Activated CD4-positive, alpha-beta T cell treated with anti-CD3 and anti-CD28 coated beads, Interleukin-2, amount 50 U/mL, for 1 hour (primary cell): ENCODE measurements at places on chromosomes 5 and 9.

GRCh38 chr5:78622302-78622971, 26.1 kb downstream of the LHFPL2 start:
- no peak for DNase-seq

DNA sequence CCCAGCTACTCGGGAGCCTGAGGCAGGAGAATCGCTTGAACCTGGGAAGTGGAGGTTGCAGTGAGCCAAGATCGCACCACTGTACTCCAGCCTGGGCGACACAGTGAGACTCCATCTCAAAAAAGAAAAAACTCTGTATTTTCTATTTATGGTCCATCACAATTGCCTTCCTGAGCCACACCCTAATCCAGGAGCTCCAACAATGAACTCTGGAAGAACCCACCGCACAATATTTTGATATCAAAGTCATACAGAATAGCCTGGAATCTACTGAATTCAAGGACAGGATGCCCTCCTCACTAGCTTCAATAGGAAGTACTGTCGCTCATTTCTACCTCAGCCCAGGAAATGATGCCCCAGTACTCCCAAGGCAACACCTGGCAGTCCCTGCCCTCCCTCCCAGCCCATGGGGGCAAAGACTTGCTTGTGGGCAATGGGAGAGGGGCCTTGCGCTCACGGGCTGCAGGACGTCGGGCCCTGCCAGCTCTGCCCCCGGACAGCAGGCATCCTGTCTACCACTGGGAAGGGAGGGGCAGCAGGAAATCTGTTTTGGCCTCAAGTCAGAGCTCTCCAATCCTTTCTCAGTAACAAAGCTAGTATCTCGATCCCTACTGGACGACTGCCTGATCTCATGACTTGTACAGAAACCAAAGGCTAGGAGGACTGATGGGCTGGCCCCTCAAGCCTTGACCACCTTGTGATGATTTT, 19.7 kb downstream of the UBAC1 start:
- DNase-seq = no peak

DNA sequence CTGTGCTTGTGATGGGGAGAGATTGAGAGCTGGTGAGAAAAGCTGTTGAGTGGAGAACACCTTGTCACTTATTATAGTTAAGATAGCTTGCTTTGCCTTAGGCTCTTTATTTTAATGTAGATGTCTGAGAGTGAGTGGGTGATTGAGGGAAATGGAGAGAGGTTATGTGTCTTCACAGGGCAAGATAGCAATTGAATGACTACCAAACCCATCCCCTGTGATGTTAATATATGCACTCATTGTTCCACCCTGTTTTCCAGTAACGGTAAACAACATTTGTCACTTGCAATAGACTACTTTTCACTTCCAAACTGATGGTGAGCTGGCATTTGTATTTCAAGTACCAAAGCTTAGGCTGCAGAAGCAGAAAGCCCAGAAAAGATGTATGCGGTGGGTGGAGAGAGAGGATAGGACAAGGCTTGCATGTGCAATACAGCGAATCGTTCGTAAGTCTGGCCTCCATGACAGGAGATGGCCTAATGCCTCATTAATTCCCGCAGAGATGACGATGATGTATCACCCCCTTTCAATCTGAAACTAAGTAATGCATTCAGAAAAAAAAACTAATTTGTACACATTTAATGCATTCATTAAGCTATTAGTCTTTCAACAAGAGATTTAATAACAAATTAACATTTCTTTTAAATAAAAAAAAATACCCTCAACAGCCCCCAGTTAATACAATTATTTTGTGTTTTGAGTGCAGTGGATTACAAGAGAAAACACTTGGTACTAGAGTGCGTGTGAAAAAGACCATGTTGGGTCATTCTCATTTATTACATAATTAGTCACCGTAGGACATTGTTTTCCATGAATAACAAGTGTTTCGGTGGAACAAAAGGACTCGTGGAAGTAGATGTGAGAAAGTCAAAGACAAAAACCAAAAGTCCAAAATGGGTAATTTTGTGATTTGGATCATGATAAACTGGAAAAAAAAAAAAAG, 699.0 kb downstream of the BRINP1 start:
- no peak for DNase-seq

GRCh38 chr5:16727755-16728325, 111.0 kb upstream of the RETREG1 start:
- DNase-seq = no peak
